Left ventricle myocardium superior (tissue), 1 donor: ENCODE measurements at places on chromosomes 6 and 20. TPM values are rescaled to one million over a fixed set of nuclear protein-coding genes. Genes with fewer than 3 reads are reported as not detected.

GRCh38 chr6:137722749-137723272 is 144.2 kb upstream of the TNFAIP3 start:
- no peak for DNase-seq

PET117 gene
- 12.6 TPM for total RNA-seq

GABBR1 gene
- 22.6 TPM for total RNA-seq

GRCh38 chr6:138685257-138685656 is 88.3 kb upstream of the CCDC28A start:
- DNase-seq = no peak

GRCh38 chr6:90547079-90547478 is 39.8 kb downstream of the MAP3K7 start:
- no peak for DNase-seq

GRCh38 chr6:169251822-169252504 is 1.7 kb downstream of the THBS2 start:
- DNase-seq = no peak

DNA sequence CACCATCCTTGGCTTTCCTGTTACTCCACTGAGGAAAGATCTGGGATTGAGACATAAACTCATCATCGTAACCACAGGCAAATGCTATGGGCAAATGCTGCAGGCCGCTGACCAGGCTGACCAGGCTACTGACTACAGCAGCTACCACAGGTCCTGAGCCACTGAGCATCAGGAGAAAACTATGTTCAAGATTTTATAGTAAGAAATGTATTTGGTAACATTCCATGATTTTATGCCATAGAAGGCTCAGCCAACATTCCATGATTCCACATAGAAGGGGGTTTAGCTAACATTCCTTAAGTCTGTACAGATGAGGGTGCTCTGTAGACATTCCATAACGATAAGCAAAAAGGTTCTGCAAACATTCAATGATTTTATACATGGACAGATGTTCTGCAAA is 16.1 kb upstream of the B4GALT5 start:
- DNase-seq = no peak

GRCh38 chr6:51844336-51844735 is 243.1 kb downstream of the PKHD1 start:
- no peak for DNase-seq

SLC17A2 gene
- total RNA-seq = not detected

DNA sequence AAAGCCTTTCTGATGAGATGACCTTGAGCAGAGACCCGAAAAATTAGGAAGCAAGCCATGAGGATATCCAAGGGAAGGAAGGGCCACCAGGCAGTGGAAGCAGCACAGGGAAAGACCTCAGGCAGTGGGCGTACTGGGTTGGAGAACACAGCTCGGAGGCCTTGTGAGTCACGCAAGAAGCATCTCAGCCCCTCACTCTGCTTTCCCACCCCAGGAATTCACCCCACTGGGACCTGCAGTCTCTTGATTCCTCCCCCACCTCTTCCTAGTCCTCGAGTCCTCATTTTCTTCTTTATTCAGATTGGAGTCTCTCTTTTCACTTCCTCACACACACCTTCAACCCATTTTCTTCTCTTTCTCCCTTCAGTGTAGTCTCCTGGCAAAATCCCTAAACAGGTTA is 27.0 kb downstream of the RPRD1B start:
- no peak for DNase-seq

DNA sequence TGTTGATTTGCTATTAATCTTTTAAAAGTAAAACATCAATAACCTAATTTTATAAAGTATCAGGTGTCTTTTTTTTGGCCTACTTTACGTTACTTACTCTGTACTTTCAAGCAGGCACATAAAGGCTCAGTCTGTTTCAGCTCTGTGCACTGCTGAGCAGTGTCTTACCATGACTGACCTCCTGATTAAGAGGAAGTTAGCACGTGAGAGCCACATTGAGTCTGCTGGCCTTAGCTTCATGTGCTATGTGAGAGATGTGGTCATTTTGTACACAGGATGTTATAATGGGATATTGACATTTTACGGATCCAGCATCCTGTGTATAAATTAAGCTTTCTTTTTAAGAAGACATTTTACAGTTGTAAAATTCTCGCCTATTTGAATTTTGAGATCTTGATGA is 31.9 kb downstream of the ARID1B start:
- DNase-seq = no peak

CD24 gene
- 0.99 TPM for total RNA-seq
